T-helper 2 cell treated with Interferon-gamma antibody and Interleukin-4, amounts not matched to agents 5 μg/mL and 100 μg/mL, for 36 hours (primary cell): ENCODE measurements at places on chromosomes 5 and 9.

GRCh38 chr5:4772591-4772990 is 367.5 kb upstream of the ADAMTS16 start:
- no peak for DNase-seq

DNA sequence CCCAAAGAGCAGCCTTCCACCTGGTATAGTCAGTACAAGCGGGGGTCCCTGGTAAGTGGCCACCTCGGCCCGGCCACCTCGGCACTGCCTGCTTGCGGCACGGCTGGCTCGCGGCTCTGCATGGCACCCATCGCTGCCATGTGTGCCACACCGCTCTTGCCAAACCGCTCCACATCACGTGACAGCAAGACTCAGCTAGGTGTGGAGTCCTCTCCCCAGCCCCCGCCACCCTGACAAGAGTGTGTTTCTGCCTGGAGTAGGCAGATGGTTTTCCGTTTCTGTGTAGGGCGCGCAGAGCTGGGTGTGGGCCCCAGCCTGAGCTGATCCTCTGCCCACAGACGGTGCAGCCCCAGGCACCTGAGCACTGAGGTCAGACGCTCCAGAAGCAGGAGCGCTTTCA is 50.5 kb upstream of the FCN2 start:
- no peak for DNase-seq

- no peak for DNase-seq
Measured at GRCh38 chr9:79382044-79382443, 189.7 kb upstream of the TLE4 start.

- no peak for DNase-seq
Measured at GRCh38 chr9:110141227-110141793, 66.6 kb downstream of the C9orf152 start.

GRCh38 chr5:88831816-88832215 is 51.2 kb downstream of the MEF2C start:
- DNase-seq: no peak

DNA sequence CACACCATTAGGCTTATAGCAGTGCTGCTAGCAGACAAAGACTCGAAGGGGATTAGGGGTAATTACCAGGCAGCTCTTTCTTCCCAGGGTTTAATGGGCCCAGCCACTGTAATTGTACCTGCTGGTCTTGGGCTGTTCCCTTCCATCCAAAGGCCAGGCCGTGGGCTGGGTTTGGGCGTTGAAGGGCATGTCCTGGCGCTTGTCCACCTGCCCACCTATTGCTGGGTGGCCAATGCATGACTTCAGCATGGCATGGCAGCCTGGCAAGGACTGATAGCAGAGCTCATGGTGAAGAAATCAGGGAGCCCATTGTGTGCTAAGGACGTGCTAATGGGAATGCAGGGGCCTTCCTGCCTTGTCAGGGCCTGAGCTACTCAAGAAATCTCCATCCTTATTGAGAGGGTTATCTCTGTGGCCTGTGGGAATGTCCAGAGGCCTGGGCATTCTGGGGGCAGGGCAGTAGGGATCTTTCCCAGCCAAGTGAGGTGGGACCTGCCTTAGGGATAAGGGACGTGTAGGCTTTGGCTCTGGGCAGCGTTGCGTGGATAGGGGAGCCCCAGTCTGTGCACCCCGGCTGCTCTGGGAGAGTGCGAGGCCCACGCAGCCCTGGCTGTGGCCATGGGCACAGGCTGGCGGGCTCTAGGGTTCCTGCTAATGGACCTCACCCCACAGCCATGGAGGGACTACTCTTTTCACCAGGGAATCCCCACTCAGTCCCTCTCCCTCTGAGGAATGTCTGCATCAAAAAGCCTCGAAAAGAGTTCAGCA is 116.1 kb upstream of the PITX1 start:
- DNase-seq: no peak

DNA sequence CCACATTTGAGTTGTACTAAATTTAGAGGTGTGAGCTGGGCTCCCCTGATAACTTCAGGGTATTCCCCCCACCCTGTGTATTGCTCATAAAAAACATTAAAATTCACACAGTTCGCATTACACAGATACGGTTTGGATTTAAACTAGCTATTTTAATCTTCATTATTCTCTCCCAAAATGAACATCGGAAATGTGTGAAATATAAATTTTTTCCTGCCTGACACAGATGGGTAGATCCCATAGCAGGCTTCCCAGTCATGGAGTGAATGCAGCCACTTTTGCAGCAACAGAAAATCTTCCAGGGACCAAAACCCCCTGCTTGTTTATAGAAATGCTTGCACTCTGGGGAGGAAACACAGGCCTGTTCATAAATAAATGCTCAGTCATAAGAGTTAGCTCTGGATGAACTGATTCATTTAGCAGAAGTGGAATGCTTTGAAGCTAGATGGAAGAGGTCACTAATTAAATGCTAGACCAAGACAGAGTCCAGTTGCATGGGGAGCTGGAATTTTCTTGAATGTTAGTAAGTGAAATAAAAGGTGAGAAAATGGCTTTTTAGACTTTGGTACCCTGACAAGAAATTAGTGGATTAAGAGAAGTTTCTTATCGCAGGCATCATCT is 115.6 kb downstream of the PDE8B start:
- no peak for DNase-seq

GRCh38 chr9:9521033-9521779 is 1091.6 kb downstream of the PTPRD start:
- DNase-seq: no peak

DNA sequence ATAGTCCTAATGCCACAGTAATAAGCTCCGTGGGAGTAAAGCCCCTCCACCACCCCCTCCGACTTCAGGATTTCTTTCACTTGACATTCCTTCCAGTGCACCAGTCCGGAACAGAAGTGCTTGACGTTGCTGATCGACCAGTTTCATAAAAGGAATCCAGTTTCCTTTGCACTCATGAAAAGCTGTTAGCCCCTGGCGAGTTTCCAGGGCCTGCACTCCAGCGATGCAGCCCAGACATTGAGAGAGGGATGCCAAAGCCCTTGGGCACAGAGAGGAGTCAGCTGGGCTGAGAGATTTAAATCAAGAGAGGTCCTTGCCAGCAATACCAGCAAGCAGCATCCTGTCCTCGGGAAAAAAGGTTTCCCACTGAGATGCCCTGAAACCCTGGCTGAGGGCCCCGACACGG is 170.1 kb downstream of the GABBR2 start:
- DNase-seq: no peak

DNA sequence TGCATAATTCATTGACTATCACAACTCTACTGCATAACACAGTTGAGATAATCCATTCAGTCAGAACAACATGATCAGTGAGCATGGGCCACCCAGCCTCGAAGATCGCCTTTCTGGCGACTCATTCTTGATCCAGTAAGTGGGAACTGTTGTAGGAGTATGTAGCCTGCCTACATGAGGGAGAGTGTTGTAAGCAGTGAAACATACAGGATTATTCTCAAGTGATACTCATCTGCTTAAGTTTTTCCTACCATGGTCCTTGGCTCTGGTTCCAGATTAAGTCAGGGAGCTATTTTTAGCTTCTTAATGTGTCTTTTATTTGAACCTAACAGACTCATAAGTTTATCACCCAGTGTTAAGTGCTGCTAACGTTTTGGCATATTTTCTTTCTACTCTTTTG is 44.0 kb downstream of the TNPO1 start:
- no peak for DNase-seq

DNA sequence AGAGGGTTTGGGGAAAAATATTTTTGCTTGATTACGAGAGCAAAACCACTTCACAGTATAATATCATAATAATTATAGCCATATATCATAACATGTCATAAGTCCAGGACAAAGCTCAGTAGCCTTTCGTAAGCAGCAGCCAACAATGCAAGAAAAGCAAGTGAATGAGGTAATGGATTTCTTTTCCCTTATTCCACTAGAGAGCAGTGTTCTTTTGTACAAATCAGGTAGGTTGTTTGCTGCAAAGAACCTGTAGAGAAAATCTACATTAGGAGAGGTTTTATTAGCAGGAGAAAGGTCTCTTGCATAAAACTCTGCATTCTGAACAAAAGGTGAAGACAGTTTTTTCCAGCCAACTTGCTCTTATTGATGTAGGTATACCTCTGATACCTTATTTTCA is 1033.4 kb downstream of the TLE4 start:
- no peak for DNase-seq

- DNase-seq: no peak
Measured at GRCh38 chr5:56350597-56351170, 117.6 kb upstream of the ANKRD55 start.

- DNase-seq: no peak
Measured at GRCh38 chr9:18379073-18379811, 94.7 kb upstream of the ADAMTSL1 start.

GRCh38 chr9:135526730-135527571 is 5.7 kb downstream of the LCN1 start:
- DNase-seq: no peak

DNA sequence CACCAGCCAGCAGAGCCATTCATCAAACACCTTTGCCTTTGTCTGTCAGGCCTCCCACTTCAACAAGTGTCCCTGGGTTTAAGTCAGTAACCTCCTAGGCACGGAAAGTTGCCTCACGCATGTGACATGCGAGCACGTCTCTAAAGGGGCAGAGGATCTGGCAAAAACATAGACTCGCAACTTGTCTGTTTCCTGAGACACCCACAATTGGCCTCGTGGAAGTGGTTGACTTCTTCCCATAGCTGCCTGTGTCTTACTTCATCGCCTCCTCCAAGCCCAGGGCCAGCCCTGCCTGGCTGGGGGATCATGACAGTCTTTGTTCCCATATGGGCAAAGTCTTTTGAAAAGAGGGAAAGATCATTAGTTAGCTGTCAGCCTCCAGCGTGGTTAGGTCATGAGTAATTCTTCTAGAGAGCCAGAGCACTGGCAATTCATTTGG is 35.5 kb upstream of the GLRX start:
- DNase-seq: no peak

GRCh38 chr9:88243736-88244135 is 105.5 kb upstream of the SPATA31C2 start:
- DNase-seq: no peak

DNA sequence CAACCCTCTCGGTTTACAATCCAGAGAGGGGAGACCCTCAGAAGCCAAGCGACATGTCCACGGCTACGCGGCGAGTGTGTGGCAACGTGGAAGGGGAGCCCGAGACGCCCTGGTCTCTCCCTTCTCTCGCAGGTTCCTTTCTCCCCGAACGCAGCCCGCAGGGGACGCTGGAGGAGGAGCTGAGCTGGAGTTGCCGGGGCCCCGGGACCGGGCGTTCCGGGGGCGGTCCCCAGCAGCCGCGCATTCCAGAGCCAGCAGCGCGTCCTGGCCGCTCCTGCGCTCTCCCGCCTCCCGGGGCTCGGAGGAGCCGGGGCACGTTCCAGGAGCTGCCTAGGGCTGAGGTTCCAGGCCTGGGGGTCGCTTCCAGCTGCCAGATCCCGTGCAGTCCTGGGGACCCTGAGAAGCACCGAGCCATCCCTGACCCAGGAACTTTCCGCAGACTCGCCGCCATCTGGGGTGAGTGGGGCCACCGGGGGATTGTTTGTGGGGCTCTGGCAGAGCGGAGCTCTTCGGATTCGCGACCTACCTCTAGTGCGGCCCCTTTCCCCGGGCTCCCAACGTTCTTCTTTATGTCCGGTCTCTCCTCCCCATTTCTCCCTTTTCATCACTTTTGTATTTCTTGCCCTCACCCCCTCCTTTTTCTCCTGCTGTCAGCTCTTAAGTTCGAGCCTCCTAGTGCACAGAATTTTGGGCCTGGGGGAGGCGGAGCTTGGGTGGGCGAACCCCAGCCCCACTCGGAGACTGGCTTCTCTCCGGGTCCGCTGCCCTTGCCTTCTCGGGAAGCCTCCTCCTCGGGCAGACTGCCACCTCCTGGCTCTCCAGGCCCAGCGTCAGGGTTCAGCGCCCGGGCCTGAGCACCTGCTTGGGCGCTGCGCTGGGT is at the start of gene SMIM3:
TSS of gene SMIM3 (plus strand) at position 241 of the 880 bp plus-strand sequence. CDS start 16,684 bp downstream, outside the sequence.
- peak; percentile 62 for DNase-seq

DNA sequence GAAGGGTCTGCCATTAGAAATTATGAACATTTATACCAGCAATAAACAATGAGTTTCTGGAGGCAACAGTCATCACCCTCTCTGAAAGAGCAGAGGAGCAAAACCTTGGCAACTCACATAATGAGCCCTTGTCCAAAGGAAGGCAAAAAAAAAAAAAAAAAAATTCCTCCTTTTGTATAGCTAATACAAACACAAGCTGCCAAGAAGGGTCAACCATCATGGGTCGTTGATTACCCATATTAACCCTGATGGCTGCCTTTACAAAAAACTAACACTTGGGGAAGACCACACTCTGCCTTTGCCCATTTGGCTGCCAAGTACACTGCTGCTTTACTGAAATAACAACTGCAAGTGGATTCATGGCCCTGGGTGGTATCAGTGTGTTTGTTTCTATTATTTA is 272.7 kb downstream of the ADAMTSL1 start:
- DNase-seq: no peak

- no peak for DNase-seq
Measured at GRCh38 chr9:109496841-109497225, 1.3 kb downstream of the PTPN3 start.

GRCh38 chr9:129075996-129076639 is 4.8 kb upstream of the DOLPP1 start:
- DNase-seq: no peak

GRCh38 chr5:128903550-128903949 is 61.7 kb upstream of the SLC27A6 start:
- no peak for DNase-seq

DNA sequence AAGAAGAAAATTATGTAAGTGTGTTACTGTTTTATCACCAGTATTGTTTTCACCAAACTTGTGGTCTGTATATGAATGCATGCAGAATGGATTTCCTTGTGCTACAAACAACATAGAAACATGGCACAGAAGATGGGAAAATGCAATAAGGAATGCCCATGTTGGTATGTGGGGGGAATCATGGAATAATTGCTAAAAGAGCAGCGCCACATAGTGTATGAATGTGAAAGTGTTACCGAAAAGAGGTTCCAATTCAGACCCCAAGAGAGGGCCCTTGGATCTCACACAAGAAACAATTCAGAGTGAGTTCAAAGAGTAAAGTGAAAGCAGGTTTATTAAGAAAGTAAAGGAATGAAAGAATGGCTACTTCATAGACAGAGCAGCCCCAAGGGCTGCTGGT is 26.4 kb upstream of the TYRP1 start:
- DNase-seq: no peak

DNA sequence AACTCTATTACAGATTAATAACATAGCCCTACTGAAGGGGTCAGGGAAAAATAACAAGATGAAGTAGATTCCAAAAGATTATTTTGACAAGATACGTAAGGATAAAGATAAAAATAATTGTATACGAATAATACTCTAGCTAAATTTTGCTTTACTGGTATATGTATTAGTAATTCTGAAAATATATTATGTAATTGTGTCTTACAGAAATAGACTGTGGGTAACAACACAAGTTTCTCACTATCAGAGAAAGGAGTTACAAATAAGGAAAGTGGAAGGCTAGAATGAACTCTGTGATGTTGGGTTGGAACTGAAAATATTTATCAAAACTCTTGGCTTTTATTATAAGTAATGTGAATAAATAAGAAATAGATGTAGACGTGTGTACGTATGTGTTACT is 26.6 kb upstream of the TUSC1 start:
- no peak for DNase-seq

- DNase-seq: no peak
Measured at GRCh38 chr9:124137009-124137943, 120.5 kb upstream of the NEK6 start.
